ENCODE measurements at places on chromosomes 11 and 22.

DNA sequence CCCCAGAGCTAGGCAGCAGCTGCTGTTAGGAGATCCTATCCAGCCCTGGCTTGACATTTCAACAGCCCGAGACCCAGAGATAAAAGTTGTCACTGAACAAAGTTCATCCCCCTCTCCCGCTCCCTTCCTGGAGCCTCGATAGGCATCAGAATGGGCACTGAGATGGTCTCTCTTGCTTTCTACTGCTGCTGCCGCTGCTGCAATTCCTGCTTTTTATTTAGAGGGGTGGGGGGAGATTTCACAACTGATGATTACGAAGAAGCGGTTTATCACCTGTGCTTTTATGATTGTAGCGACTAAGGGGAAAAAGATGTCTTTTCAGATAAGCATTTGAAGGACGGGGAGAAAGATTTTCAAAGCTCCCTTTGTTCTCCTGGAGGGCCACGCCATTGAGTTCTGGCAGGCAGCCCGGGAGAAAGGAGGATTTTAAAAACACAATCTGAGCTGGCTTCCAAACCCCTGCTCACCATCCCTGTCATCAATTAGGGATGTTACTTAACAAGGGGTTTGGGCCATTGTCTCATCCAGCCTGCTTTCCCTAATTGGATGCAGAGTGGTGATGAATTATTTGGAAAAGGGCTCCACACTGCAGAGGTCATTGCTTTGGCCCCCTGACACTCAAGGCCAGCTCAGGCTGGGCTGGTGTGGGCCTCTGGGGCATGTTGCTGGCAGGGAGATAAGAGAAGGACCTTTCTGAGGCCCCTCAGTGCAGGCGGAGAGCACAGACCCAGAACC lies 344.7 kb downstream of the BUD13 start:
- DNase-seq: no peak

- DNase-seq: no peak
Observed at GRCh38 chr22:23251445-23252093, 71.3 kb downstream of the BCR start.

- DNase-seq: no peak
Observed at GRCh38 chr11:86186386-86186785, 58.2 kb upstream of the EED start.

DNA sequence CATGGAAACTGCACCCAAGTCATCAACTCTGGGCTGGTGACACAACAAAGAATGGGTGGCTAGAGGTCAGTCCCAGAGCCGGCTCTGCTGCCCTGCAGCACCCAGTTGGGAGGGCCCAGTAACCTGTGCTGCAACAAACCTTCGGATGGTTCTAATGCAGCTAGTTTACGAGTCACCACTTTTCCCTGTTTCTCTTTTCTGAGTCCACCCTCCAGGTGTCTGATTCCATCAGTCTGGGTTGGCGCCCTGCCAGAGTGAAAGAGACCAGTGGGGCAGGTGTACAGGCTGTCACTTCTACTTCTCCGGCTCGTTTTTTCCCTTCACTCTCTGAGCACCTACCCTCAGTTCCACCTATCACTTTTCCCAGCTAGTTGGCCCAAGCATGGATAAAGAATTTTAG lies 572.9 kb downstream of the NTM start:
- no peak for DNase-seq

DNA sequence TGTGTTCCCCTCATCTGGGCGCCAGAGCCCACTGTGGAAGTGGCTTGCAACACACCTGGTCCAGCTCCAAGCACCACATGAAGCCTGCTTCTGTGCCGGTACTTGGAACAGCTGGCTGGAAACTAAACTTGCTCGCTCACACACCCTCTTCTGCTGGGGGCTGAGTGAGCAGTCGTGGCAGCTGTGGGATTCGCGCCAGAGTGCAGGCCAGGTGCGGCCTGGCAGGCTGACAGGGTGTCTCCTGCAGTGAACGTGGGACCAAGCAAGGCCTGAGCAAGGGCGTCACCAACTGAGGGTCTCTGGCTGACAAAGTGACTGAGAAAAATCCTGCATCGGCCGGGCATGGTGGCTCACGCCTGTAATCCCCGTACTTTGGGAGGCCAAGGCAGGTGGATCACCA lies 15.2 kb downstream of the SMC1B start:
- DNase-seq: no peak

DNA sequence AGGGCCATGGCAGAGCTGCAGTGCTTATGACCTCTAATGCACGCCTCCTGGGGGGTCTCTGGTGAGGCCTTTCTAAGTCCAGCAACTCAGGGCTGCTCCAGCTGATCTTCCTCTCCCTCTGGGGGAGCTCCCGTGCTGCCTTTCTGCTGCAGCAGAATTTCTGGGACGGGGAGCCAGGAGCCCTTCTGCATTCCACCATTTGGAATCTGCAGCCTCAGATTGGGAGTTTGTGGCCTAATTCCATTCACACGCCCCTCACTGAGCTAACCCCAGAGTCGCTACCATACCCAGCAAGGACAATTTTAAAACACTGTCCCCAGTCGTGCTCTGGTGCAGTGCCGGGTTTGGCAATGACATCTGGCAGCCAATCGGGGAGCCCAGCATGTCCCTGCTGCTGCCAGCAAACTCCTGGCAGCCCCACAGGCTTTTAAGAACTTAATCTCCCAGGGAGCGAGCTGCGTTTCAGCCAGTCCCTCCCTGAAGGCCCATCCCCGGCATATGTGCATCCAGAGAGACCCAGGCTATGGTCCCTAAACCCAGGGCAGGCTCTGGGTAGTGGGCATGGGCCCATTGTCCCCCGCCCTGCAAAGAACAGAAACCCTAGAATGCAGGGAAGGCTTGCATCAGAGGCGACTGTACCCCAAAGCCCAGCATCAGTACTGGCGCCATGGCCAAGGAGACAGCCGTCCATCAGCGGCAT lies 4.7 kb downstream of the SHANK2 start:
- no peak for DNase-seq

DNA sequence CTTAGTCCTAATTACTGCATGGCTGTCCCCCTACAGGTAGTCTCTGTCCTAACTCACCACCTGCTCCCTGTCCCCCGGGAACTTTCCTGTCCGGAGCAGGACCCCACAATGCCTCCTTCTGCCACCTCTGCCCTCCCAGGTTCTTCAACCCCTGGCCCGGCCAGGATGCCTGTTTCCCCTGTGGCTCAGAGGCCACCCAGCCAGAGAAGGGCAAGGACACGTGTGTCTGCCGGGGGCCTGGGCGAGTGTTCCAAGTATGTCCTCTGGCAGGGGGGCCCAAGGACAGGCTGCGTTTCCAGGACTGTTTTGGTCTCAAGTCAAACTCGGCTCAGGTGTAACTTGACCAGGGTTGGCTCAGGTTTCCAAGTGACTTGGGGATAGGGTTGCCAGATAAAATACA lies 63.8 kb downstream of the BTG4 start:
- no peak for DNase-seq

GRCh38 chr11:6608011-6608410 lies 4.0 kb downstream of the TAF10 start:
- no peak for DNase-seq

- no peak for DNase-seq
Observed at GRCh38 chr11:102812188-102812587, 14.2 kb upstream of the MMP1 start.

- DNase-seq: no peak
Observed at GRCh38 chr11:107567739-107568335, 2.3 kb upstream of the ALKBH8 start.

DNA sequence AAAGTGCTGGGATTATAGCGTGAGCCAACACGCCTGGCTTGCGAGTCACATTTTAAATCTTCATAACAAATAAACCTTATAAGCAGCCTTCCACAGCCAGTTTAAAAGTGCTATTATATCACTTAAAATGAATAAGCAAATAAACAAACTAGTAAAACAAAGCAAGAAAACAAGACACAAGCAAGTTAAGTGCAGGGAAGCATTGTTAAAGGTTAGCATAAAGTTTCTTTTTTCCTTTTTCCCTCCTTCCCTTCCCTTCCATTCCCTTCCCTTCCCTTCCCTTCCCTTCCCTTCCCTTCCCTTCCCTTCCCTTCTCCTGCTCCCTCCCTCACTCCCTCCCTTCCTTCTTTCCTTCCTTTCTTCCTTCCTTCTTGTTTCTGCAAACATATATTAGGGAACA lies 278.7 kb downstream of the OPCML start:
- no peak for DNase-seq

DNA sequence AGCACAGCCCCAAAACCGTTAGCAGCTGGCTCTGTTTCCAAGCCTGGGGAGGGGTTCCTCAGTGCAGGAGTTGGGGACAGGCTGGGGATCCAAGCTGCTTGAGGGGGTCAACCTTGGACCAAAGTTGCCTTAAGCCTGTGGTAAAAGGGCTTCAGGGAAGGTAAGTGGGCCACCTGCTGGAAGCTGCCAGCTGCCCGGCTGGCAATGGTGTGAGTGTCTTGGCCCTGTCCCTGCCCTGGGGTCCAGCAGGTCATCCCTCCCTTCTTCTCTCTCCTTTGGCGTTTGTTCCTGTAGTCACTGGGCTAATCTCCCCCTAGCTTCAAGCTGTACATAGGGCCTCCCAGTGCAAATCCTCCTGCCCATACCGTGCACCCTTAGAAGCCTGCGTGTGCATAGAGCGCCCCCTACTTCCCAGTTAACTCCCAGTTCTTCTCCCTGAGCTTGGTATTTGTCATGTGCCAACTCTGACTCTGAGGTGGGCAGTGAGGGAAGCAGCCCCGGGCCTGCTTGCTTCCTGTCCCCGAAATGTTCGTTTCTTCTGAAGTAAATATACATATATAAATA lies 4.4 kb downstream of the TMEM258 start:
- DNase-seq: no peak

DNA sequence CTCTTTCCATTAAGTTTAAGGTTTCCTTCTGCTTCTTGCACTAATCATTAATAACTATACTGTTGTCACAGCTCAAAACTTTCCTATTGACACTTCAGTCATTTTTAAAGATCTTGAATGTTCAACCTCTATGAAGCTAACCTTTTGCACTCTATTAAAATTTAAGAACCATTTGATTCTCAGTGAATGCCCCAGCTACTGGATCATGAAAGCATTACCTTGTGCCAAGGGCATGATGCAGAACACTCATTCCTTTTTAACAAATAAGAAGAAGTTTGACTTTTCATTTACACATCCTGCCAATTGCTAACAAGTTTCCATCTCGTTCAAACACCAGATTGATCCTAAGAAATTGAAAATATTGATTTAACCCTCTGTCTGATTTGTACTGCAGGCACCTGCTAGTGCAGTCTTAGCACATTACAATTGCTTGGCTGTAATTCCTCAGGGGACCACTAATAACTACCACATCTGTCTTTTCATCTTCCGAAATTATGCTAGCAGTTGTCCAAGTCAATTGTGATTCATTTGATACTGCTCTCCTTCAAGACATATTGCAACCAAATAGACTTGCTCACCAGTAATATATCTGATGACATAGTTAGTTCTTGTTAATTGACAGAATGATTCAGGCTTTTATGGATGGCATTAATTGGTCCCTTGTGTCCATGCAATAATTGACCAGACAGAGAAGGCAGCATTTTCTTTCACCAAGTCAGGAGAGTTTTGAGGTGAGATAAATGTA lies 158.4 kb downstream of the TEAD1 start:
- no peak for DNase-seq

DNA sequence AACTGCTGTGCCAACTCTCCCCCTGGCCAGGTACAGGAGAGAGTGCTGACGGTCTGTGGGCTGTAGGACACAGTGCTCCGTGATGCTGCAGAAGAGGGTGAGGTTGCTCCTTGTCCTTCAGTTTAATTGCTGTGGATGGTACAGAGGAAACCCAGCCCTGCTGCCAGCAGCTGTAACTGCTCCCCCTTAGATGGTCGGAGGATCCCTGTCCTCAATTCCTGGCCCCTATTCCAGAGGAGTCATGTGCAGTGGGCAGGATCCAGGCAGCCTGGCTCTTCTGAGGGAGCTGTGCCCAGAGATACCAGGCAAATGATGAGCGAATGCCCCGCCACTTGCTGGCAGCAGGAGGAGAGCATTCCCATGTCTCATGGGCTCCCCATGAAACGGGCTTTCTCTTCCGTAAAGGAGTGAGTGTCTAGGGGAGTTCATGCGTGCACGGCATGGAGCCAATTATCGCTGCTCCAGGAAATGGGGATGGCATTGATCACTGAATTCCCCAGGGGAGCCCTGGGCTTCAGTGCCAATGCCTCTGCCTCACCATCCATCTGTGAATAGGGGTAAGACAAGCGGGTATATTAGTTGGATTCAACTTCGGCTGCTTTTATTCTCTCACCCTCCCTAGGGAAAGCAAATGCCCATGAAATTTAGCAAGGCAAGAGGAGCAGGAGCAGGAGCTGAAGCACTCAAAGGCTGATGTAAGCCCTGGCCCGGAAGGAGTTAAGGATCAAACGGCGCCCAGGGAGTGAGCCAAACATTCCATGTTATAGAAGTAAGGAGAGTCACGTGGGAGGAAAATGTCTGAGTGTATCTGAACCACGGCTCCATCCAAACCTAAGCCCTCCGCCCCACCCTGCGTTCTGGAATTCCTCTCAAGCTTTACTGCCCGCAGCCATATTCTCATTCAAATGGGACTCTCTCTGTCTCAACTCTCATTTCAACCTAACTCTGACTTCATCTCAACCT lies 51.0 kb upstream of the CSNK2A3 start:
- no peak for DNase-seq
